ENCODE measurements at places on chromosomes 4 and X.

DNA sequence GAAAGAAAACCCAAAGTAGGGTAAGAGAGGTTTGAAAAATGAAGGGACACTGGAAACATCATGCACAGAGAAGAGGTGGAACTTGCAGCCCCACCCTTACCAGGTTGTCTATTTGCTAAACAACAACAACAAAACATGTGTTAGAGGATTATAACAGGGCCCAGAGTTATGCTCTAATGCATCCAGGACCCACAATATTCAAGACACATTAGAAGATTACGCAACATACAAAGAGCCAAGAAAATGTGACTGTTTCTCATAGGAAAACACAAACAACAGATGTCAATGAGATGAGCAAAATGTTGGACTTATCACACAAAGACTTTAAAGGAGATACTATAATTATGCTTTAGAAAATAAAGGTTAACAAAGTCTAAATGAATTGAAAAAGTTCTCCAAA, 128.5 kb downstream of the LRBA start:
- no peak for DNase-seq

- DNase-seq = peak; percentile 59
These were observed 51.5 kb downstream of the ALPK1 start for GRCh38 chr4:112348488-112349158.

- no peak for DNase-seq
These were observed 1000.6 kb downstream of the CCSER1 start for GRCh38 chr4:91127831-91128230.

DNA sequence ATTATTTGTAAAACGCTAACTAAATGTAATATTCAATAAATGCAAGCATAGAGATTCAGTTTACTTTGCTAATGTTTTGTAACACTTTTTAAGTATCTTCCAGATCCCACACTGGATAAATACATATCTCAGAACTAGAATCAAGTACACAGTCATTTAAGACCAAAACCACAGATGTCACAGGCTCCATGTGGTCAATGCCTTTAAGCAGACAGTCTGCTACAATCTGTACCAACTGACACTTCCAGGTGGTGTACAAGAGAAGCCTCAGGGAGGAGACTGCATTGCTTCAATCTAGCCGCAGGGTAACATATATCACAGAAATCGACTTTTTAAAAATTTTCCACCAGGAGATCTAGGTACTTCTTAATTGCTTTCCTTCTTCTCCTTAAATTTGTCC, 229.6 kb upstream of the DIAPH2 start:
- DNase-seq = no peak

DNA sequence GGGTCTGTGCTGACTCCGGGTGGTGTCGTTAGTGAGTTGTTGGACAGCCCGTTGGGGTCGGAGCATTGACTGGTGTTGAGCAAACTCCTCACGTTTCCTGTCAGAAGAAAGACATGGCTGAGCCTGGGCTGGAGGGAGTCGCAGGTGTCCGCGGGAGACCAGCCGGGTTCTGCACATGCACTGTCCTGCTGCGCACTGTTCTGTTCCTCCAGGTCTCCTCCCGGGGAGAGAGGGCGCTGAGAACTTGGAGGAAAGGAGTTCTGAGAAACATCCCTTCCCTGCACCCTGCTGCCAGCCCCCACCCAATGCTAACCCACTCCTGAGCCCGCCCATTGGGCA, 1.1 kb downstream of the ZNF141 start:
- DNase-seq = no peak

GRCh38 chr4:24768604-24769003, 26.8 kb upstream of the SOD3 start:
- DNase-seq = no peak

DNA sequence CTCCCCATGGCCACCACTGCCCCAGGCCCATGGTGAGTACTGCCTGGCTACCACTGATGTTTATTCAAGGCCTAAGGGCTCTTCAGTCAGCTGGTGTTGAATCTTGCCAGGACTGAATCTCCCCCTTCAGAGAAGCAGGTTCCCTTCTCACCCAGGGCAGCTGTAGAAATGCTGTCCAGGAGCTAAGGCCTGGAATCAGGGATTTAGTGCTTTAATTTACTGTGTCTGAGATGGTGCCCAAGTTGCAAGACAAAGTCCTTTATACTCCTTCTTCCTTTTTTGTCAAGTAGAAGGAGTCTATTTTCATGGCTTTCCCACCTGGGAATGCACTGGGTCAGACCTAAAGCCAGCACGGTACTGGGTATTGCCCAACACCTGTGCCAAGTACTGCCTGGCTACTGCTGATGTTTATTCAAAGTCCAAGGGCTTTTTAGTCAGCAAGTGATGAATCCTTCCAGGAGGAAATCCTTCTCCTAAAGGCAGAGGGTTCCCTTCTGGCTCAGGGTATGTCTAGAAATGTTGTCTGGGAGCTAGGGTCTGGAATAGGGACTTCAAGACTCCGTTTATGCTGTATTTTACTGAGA, 117.6 kb upstream of the ATOH1 start:
- no peak for DNase-seq

DNA sequence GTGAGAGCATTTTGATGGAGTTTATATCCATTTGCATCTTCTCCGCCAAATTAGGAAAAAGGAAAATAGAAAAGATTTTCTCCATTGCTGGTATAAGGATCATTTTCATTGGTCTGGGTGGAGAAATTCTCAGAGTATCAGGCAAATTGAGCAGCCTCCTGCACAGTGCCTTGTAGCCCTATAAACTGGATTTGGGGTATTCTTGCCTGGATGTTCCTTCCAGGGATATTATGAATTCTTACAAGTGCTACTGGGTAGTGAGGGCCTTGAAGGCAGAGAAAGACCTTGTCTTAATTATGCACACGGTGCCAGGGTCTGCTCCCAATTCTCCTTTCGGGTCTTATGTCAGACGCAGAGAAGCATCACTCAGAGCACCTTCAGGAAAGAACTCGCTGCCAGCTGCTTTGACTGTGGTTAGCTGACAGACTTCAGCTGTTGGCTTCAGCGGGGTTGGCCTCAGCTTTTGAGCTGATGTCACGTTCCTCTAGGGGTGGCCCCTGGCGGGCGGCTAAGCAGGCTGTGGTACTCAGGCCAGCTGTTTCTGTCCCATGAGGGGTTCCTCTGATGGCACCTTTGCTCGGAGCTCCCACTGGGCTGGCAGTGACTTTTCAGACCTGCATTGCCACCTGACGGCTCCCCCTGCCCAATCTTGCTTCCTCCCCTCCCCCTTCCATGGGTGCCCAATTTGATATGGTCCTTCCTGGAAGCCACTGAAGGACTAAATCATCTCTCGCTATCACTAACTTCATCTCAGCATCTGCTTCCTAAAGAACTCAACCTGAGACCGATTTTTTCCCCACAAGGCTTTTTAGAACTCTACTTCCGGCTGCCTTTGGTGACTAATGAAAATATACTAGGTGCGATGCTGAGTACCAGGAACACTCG, 519.5 kb downstream of the BCOR start:
- peak; percentile 26 for DNase-seq

- DNase-seq = no peak
These were observed 6.5 kb downstream of the TLR8 start for GRCh38 chrX:12912791-12913482.

DNA sequence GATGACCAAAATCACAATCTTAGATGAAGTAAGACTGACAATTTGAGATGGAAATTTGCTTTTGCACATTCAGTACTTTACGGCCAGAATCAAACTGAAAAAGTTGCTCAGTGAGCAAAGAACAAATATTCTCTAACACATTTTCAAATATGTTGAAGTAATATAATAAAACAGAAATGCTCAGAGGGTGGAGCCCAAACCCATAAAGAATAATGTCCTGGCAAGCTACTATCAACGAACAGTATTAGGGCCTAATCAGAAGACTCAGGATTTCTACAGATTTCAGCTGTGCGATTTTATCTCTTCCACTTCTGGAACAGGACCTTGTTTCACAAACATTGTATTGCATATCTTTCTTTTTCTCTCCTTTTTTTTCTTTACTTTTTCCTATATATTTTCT, 505.0 kb downstream of the TECRL start:
- DNase-seq = peak; percentile 19

GRCh38 chrX:5730556-5730955, 498.1 kb downstream of the NLGN4X start:
- DNase-seq = no peak

- peak; percentile 18 for DNase-seq
These were observed 56.7 kb downstream of the DOCK11 start for GRCh38 chrX:118552121-118552900.

DNA sequence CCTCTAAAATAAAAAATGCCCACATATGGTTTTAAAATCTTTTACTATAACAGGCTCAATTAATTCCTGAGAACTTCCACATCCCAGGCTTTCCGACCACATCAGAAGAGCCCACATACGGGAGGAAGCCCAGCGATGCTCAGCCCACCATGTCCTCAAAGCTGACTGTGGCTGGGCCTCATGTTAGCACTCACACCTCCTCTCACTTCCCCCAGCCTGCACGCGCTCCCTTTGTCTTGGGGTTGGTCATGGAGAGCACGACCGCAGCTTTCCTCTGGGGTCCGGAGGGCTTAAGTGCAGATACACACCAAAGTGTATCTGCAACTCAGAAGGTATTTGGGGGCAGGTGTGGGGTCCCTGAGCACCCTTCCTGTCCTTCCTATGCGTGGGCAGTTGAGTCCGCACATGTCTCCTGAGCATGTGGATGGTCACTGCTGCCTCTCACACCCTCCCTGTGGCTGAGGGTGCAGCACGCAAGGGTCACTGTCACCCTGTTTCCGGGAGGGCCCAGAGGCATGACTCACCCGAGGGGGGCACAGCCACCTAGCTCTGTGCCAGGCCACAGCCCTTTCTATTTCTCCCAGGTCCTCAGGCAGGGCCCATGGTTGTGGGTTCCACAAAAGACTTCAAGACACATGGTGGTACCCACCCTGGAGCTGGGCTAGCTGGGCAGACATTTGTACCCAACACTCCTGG, 21.2 kb downstream of the WDR1 start:
- no peak for DNase-seq

- no peak for DNase-seq
These were observed 815.1 kb downstream of the ADGRL3 start for GRCh38 chr4:62015043-62015739.

- DNase-seq = peak; percentile 2
These were observed 80.1 kb downstream of the RAP1GDS1 start for GRCh38 chr4:98341309-98341708.

- no peak for DNase-seq
These were observed 49.7 kb upstream of the PRKX start for GRCh38 chrX:3763111-3763510.

GRCh38 chr4:29046781-29047180, 1673.4 kb upstream of the PCDH7 start:
- DNase-seq = peak; percentile 48

DNA sequence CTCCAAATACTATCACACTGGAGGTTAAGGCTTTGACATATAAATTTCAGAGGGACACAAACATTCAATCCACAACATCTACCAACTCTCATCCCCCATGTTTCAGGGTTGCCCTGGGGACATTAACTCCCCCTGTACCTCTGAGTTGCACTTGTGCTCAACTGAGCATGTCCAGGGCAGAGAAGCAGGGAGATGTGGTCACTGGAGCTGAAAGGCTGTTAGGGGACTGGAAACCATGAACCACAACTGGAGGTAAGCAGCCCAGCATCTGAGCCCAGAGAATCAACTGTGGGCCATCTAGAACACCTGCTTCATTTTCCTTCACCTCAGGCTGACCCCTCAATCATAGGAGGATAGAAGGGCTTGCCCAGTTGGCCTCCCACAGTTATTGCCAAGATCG, 641.1 kb downstream of the MID1IP1 start:
- no peak for DNase-seq
